Nephron progenitor cell (in vitro differentiated cells): ENCODE measurements at places on chromosomes 7 and 10.

GRCh38 chr7:79091011-79091410 is 362.5 kb downstream of the MAGI2 start:
- no peaks in the 10 kb centered on the region for H3K27me3 ChIP-seq
- DNase-seq: no peak
- no peaks in the 10 kb centered on the region for H3K36me3 ChIP-seq
- no peaks in the 10 kb centered on the region for H3K4me1 ChIP-seq
- no peak overlapping the region for H3K27ac ChIP-seq

DNA sequence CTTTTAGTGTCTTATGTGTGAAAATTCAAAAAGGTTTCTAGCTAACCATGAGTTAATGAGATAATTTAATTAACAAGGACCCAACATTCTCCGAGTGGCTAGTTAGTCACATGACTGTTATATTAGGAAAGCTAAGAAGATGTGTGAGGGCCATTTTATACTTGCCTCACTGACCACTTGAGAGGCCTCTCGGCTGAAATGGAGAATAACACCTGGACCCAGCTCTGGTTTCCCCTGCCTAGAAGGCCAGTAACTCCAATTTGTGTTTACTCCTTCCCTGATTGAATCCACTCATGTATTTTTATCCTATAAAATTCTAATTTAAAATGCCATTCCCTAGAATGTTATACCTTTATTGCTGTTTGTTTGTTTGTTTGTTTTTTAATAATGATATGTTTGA is 1091.2 kb downstream of the KCNMA1 start:
- DNase-seq: no peak
- H3K36me3 ChIP-seq: no peaks in the 10 kb centered on the region
- no peaks in the 10 kb centered on the region for H3K27me3 ChIP-seq
- H3K4me3 ChIP-seq: no peak overlapping the region

DNA sequence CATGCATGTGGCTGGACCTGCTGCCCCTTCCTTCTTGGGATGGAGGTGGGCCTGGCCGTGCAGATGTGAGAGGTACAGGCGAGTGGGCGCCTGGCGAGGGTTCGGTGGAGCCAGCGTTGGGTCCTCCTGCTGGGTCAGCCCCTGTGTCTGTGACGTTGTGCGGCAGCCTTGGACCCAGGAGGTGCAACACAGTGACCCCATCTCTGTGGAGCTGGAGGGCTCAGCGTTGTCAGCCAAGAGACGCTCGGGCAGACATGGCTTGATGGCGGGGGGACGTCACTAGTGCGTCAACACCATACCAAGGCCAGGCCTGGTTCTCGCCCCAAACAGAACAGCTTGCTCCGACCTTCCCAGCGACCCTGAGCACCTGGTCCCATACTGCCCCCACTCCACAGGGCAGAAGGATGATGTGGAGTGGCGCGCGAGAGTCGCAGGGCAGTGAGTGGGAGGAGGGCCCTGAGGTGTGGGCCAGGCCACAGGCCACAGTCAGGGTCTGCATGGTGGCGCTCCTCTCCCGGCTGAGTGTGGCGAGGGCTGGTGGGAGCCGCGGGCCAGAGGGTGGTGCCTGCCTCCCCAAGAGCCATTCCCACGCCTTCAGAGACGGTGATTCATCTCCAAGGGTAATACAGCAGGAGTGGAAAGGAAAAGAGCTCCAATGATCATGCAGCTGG is 184.4 kb downstream of the DNAJB6 start:
- peaks cover 17% of the 10 kb centered on the region for H3K27me3 ChIP-seq
- peaks cover 48% of the 10 kb centered on the region for H3K4me1 ChIP-seq
- no peak overlapping the region for H3K27ac ChIP-seq

GRCh38 chr10:79146611-79147130 is 77.9 kb downstream of the ZMIZ1 start:
- H3K4me3 ChIP-seq: no peak overlapping the region
- H3K36me3 ChIP-seq: peaks cover 15% of the 10 kb centered on the region
- peaks cover 96% of the 10 kb centered on the region for H3K4me1 ChIP-seq
- no peak overlapping the region for H3K27ac ChIP-seq

DNA sequence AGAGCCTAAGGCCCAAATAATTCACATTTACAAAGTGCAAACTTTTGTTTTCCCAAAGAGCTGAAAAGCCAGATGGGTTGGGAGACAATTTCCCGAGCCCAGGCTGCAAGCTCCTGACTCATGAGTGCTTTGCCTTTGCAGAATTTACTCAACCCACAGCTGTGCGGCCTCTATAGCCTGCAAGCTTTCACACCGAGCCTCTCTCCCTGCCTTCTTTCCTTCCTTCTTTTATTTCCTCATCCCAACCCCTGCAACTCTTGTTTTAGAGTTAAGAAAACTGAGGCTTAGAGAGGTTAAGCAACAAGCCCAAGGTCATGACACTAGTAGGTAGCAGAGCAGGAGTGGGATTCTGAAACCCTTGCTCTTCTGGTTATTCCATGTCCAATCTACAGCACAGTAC is 203.0 kb upstream of the GPR26 start:
- peaks cover 46% of the 10 kb centered on the region for H3K27me3 ChIP-seq
- no peaks in the 10 kb centered on the region for H3K36me3 ChIP-seq
- H3K27ac ChIP-seq: no peak overlapping the region
- DNase-seq: no peak
- peaks cover 31% of the 10 kb centered on the region for H3K4me1 ChIP-seq

- H3K36me3 ChIP-seq: no peaks in the 10 kb centered on the region
- H3K27me3 ChIP-seq: no peaks in the 10 kb centered on the region
- peaks cover 41% of the 10 kb centered on the region for H3K4me1 ChIP-seq
- no peak overlapping the region for H3K4me3 ChIP-seq
- no peak for DNase-seq
These were observed 178.3 kb upstream of the KLF14 start for GRCh38 chr7:130912082-130912861.

GRCh38 chr7:74101061-74101681 is 17.6 kb downstream of the LIMK1 start:
- peaks cover 20% of the 10 kb centered on the region for H3K4me1 ChIP-seq
- peak overlapping the region; percentile 51 for H3K27ac ChIP-seq
- no peak overlapping the region for H3K4me3 ChIP-seq
- DNase-seq: no peak

GRCh38 chr7:93011351-93012294 is 106.2 kb downstream of the SAMD9 start:
- no peak overlapping the region for H3K4me3 ChIP-seq
- no peak overlapping the region for H3K27ac ChIP-seq
- H3K36me3 ChIP-seq: no peaks in the 10 kb centered on the region
- H3K4me1 ChIP-seq: peaks cover 32% of the 10 kb centered on the region

- no peaks in the 10 kb centered on the region for H3K36me3 ChIP-seq
- peak overlapping the region; percentile 2 for H3K27ac ChIP-seq
- DNase-seq: no peak
- peaks cover 50% of the 10 kb centered on the region for H3K4me1 ChIP-seq
- H3K4me3 ChIP-seq: no peak overlapping the region
- H3K27me3 ChIP-seq: peaks cover 2% of the 10 kb centered on the region
These were observed 212.7 kb downstream of the HDAC9 start for GRCh38 chr7:18708204-18708603.

GRCh38 chr7:28922624-28923331 is 35.4 kb downstream of the TRIL start:
- peak; percentile 82 for DNase-seq
- peaks cover 17% of the 10 kb centered on the region for H3K27me3 ChIP-seq
- peaks cover 86% of the 10 kb centered on the region for H3K4me1 ChIP-seq

DNA sequence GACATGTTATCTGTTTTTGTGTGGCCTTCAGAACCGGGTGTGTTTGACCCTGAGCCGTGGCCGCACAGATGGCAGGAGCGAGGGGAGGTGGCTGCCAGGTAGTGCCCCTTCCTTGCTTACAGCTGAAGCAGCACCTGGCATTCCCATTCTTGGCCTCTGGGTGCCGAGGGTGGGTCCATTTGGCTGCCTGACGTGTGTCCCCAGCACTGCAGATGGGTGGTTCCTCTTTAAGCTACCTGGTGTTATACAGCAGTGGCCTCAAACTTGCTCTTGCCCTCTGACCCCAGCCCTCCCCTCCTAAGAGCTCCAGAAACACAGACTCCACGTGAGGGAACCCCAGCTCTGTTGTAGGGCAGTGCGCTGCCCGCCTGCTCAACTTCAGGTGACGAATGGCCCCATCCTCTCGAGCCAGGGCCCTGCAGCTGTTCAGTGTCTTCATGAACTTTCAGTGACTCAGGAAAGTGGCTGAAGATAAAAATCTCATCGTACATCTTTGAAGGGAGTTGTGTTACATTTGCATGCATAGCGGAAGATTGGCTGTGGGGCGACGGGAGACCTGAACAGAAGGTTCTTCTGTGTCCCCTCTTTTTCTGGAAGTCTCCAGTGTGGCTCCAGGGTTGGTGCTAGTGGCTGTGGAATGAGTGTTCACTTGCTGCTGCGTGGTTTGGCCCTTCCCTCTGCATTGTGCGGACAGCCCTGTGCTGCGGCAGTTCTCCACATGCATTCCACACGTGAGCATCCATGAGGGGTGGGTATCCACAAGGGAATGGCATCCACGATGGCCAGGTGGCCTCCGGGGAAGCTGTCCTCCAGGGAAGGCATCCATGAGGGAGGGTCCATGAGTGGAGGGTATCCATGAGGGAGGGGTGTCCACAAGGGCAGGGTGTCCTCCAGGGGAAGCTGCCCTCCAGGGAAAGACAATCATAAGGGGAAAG is 91.6 kb downstream of the INPP5A start:
- H3K27me3 ChIP-seq: peaks cover 4% of the 10 kb centered on the region
- no peaks in the 10 kb centered on the region for H3K36me3 ChIP-seq
- H3K27ac ChIP-seq: no peak overlapping the region

GRCh38 chr10:57898231-57898630 is 369.5 kb downstream of the IPMK start:
- no peak overlapping the region for H3K4me3 ChIP-seq
- no peaks in the 10 kb centered on the region for H3K27me3 ChIP-seq
- H3K4me1 ChIP-seq: no peaks in the 10 kb centered on the region

- H3K27ac ChIP-seq: no peak overlapping the region
- no peak for DNase-seq
- no peak overlapping the region for H3K4me3 ChIP-seq
- H3K36me3 ChIP-seq: no peaks in the 10 kb centered on the region
- H3K27me3 ChIP-seq: peaks cover 3% of the 10 kb centered on the region
These were observed 3.9 kb downstream of the MICALL2 start for GRCh38 chr7:1455241-1455939.

GRCh38 chr7:1062296-1063294 is 18.2 kb downstream of the GPR146 start:
- H3K4me3 ChIP-seq: no peak overlapping the region
- no peak overlapping the region for H3K27ac ChIP-seq
- no peaks in the 10 kb centered on the region for H3K36me3 ChIP-seq
- H3K27me3 ChIP-seq: peaks cover 2% of the 10 kb centered on the region
- H3K4me1 ChIP-seq: peaks cover 55% of the 10 kb centered on the region

GRCh38 chr7:138470391-138471157 is 10.5 kb downstream of the TRIM24 start:
- peaks cover 76% of the 10 kb centered on the region for H3K36me3 ChIP-seq
- H3K27ac ChIP-seq: no peak overlapping the region
- peaks cover 17% of the 10 kb centered on the region for H3K4me1 ChIP-seq

DNA sequence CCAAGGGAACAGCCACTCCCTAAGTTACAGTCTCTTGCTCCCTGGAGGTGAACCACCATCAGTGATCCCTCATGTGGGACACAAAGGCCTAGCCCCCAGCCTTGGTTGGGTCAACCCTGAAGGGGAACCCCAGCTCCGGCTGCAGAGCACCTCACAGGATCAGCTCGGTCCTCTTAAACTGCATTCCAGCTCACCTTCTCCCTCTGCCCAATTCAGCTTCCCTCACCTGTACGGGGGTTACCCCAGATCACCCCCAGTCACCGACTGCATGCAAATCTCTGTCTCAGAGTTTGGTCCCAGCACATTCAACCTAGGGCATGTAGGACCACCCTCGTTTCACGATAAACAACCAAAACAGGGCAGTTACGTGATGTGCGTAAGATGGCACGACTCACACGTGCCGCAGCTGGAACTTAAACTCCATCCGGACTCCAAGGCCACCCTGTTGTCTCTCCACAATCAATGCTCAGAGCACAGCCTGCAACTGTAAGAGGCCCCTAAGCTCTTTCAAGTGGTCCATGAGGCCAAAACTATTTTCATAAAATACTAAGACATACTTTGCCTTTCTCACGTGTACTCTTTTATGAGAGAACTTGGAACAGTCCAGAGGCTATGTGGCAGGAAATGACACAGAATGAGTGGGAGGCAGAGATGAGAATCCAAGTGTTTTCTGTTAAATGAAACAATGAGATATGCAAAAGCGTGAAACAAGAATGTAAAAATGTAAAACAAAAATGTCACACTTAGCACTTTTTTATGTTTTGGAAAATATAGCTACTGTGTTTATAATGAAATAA is 285.2 kb downstream of the PTPRN2 start:
- peak overlapping the region; percentile 40 for H3K27ac ChIP-seq
- DNase-seq: no peak
- no peaks in the 10 kb centered on the region for H3K4me1 ChIP-seq
- H3K27me3 ChIP-seq: peaks cover 17% of the 10 kb centered on the region
- H3K36me3 ChIP-seq: peaks cover 5% of the 10 kb centered on the region
- no peak overlapping the region for H3K4me3 ChIP-seq

GRCh38 chr7:51267169-51267568 is 49.4 kb downstream of the COBL start:
- H3K4me1 ChIP-seq: peaks cover 10% of the 10 kb centered on the region
- H3K27ac ChIP-seq: no peak overlapping the region

DNA sequence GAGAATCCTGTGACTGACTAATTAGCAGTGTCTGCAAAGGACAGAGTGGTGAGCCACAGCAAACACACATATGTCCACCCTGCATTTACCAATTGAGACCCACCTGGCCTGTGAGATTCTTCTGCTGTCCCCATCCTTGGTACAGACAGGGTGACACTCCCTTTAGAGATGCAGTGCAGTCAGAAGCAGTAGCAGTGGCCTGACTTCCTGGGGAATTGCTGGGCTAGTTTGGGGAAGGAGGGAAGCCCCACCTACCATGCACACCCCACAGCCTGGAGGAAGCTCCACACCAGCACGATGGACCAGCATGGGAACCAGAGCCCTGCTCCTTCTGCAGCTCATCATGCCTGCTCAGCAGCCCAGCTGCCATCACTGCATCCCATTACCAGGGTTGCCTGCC is 924.9 kb upstream of the ZNF722 start:
- H3K27ac ChIP-seq: no peak overlapping the region
- DNase-seq: no peak
- H3K36me3 ChIP-seq: peaks cover 4% of the 10 kb centered on the region
- H3K4me1 ChIP-seq: no peaks in the 10 kb centered on the region

- peaks cover 1% of the 10 kb centered on the region for H3K27me3 ChIP-seq
- H3K4me1 ChIP-seq: no peaks in the 10 kb centered on the region
- H3K4me3 ChIP-seq: peak overlapping the region; percentile 48
- DNase-seq: no peak
These were observed 5.1 kb downstream of the UBE2H start for GRCh38 chr7:129947701-129948100.

GRCh38 chr7:105980645-105981396 is 17.8 kb downstream of the CDHR3 start:
- H3K4me3 ChIP-seq: no peak overlapping the region
- peaks cover 49% of the 10 kb centered on the region for H3K4me1 ChIP-seq
- H3K27ac ChIP-seq: no peak overlapping the region
